ENCODE measurements at places on chromosomes 7 and 10.

- DNase-seq = no peak
These were observed 32.3 kb downstream of the CDK1 start for GRCh38 chr10:60810437-60811182.

DNA sequence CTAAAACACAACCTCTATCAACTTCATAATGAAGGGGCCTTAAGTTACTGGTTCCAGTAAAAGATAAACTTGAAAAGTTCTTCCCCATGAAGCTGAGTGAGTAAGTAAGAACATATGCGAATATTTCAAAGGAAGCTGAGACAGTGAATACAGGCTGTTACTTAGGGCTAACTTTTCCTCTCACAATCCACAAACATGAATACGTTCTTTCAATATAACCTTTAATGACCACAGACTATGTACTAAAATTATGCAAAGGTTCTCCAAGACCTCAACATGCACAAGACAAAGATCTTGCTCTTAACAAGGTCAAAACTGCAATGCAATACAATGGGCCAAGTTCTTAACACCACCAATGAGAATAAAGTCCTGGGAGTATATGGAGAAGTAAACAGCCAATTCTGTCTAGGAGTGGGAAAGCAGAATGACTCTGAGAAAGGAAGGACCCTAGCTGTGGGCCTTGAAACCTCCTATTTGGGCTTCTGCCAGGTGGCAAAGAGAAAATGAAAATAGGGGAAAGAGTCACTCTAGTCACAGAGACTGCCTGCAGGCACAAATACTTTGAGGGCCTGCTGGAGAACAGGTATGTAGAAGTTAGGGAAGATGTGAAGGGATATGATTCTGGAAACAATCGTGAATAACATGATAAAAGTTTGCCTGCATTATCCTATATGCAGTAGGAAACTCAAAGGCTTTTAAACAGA lies 43.7 kb downstream of the OSBPL3 start:
- no peak for DNase-seq

GRCh38 chr7:135843214-135843613 lies 94.6 kb upstream of the FAM180A start:
- DNase-seq = no peak

DNA sequence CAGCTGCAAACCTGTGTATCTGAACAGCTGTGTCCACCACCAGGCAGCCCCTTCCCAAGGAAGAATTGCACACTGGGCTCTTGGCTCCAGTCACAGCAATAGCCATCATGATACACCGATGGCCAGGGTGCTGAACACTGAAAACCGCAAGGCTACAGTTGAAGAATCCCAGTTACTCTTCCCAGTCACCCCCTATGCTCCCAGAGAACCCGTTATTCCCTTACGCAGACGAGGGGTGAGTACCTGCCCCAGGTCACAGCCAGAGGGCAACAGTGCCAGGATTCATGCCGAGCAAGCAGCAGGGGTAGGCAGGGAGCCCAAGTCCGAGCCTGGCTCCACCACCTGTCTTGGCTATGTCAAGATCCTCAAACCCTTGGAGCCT lies 57.8 kb downstream of the RASGEF1A start:
- DNase-seq = no peak

- DNase-seq = no peak
These were observed 435.7 kb upstream of the PFKP start for GRCh38 chr10:2631557-2632205.

DNA sequence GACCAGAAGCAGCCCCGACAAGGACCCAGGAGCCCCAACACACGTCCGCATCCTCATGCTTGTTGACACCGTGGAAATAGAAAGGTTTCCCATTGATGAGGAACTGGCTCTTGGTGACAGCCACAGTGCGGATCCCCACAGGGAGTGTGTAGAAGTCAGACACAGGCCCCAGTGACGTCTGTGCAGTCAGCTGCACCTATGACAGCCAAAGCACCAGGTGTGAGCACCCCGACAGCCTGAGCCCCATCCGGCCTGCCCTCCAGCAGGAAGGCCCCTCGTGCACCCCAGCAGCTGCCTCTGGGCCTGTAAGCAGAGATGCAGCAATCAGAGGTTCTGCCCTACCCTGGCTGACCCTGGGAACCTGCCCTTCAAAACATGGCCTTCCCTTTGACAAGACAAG lies 7.1 kb downstream of the GUSB start:
- no peak for DNase-seq

Data from stimulated activated CD4-positive, alpha-beta T cell treated with anti-CD3 and anti-CD28 coated beads, Interleukin-12 subunit alpha, Interleukin-12 subunit beta, amount 100 ng/mL, for 4 hours (primary cell).